ENCODE measurements at places on chromosomes 2 and 18.

DNA sequence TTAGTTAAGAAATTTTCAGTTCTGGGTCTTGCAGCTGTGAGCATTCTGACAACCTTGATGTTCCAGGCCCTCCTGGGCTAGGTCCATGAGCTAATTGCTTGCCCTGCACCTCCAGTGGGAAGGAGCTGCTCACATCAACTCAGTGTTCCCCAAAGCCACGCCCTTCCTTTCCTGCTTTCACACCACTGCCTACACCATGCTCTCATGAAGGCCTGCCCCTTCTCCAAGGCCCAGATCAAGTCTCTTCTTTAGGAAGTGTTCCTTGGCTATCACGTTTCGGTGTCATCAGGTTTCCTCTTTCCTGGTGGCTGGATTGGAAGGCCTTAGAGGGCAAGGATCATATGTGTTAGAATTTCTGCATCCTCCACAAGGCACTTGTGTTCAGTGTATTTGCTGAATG is 18.8 kb downstream of the TMEM127 start:
- DNase-seq = no peak

- DNase-seq = peak; percentile 59
These were observed 80.3 kb downstream of the DYNAP start for GRCh38 chr18:54671291-54671881.

- DNase-seq = no peak
These were observed 19.8 kb downstream of the PROC start for GRCh38 chr2:127437781-127438726.

DNA sequence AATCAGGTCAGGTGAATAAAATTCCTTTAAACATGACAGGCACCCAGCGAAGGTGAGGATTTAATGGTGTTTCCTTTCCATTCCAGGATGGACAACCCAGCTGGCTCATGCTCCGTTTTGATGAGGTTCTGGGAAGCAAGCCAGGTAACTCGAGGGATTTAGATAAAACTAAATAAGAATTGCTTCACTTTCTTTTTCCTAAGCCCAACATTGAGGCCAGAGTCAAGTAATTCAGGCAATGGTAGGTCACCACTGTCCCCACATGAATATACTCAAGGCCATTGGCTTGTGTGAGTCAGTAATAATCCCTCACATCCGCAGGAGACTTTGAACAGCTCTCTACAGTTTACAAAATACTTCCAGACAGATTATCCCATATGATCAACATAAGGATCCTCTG is 16.2 kb upstream of the LRATD1 start:
- DNase-seq = no peak

DNA sequence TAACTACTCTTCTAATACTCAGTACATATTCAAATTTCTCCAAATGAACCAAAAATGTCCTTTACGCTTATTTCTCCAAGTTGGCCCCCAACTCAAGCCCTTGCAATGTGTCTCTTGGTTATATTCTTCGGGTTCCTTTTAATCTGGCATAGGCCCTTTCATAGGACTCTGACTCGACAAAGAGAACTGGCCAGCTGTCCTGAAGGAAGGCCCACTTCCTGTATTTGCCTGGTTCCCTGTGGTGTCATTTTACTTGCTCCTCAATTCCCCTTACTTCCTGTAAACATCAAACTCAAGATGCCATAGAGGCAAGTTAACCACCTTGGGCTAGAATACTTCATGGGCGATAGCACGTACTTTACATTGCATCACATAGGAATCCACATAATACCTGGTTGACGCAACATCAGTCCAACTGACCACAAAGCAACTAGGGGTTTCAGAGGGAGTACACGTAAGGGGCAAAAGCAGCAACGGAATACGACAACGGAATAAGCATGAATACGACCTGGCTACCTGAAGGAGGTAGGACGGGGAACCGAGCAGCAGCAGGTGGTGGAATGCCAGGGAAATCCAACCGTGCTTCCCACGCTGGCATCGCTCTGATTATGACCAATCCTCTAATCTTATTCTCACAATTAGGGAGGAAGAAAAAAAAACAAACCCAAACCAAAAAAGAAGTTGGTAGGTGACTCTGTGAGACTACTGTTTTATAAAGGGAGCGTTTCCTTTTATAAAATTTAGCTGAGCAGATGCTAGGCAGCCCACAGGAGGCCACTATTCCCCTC is 823 bp upstream of the GORASP2 start:
- DNase-seq = peak; percentile 39

- peak; percentile 94 for DNase-seq
These were observed at the start of gene DSEL for GRCh38 chr18:67516539-67517443. Gene DSEL (minus strand): TSS chr18:67516720. CDS start chr18:67514608, 2,112 bp downstream.

GRCh38 chr2:15560140-15560987 is 770 bp downstream of the NBAS start:
- DNase-seq = peak; percentile 45

DNA sequence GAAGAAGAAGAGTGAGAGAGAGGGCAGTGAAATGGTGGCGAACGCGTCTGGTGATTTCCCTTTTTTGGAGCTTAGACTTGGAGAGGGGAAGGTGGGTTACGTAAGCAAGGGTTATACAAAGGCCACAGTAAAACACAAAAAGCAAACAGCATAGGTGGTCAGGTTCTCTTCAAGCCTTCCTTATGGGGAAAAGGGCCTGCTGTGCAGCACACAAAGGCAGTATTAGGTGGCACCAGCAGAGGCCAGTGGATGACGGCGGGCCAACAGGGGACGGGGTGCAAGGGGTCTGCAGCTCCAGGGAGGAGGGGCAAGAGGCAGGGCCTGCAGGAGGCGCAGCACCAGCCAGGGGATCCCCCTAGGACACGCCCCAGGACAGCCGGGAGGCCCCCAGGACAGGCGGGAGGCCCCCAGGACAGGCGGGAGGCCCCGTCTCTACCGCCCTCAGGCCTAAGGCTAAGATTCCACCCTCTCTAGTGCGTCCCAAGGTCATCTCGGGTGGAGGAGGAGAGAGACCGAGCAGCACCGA is 32.6 kb upstream of the NPC1 start:
- peak; percentile 50 for DNase-seq

DNA sequence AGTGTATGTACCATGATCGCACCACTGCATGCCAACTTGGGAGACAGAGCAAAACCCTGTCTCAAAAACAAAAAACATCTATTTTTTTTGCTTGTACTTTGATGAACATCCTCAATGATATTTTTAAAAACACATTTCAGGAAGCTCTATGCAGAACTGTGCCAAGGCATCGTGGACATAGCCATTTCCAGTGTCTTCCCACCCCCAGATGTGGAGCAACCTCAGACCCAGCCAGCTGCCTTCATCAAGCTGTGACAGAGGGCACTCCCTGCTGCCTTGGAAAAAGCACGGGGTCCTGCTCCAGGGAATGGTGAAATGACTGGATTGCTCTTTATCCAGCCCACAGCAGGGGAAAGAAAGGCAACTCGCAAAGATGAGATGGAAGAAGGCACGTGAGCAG is 13.7 kb upstream of the POLR1B start:
- no peak for DNase-seq

- DNase-seq = peak; percentile 41
These were observed 97.4 kb upstream of the UPP2 start for GRCh38 chr2:158004126-158004764.

- DNase-seq = peak; percentile 81
These were observed 102.9 kb downstream of the KLHL29 start for GRCh38 chr2:23487735-23488492.

DNA sequence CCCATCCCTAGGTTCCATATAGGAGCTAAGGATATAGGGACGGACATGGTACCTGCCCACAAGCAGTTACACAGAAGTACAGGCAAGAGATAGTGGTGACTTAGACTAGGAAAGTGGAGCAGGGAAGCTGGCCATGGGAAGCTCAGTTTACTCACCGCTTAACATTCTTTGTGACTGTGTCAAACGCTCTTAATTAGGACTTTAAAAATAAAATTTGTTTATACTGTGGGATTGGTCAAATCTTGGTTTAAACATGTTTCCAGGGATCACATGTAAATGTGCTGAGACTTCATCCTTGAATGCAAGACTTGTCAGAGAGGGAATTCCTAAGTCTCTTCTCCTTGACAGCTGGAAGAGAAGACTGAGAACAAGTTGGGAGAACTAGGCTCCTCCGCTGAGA is 107.3 kb downstream of the MTCL1 start:
- DNase-seq = no peak
